ENCODE measurements at places on chromosomes 12 and 14.
A peak's percentile ranks its signal among the peaks of the same experiment; 100 is the strongest.

GRCh38 chr14:24463017-24463883, 20.7 kb upstream of the SDR39U1 start:
- DNase-seq = no peak

DNA sequence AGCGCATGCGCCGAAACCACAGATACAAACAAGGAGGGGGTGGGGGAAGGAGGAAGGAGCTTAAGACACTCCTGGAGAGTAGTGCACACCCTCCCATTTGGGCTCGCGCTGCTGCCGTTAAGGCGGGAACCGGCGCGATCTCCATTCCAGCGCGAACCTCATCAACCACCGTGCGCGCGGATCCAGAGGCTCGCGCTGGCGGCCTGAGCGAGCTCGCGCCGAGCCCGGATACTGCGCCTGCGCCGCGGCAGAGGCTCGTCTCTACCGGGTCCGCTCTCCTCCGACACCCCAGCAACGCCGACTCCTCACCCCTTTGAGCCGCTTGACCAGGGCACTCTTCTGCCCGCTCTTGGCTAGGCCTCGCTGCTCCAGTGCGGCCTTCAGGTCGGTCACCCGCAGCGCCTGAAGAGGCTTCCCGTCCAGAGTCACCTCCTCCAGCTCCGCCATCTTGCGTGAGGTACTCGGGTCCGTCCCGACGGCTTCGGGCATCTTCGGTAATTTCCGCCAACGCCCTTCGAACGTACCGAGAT, at the start of gene ACIN1:
ACIN1 (minus strand) TSS at position 471 of the 530 bp plus-strand sequence; CDS start at position 447, 24 bp downstream.
- peak; percentile 92 for DNase-seq

GRCh38 chr12:6265038-6265405, 45.5 kb upstream of the PLEKHG6 start:
- DNase-seq = no peak

DNA sequence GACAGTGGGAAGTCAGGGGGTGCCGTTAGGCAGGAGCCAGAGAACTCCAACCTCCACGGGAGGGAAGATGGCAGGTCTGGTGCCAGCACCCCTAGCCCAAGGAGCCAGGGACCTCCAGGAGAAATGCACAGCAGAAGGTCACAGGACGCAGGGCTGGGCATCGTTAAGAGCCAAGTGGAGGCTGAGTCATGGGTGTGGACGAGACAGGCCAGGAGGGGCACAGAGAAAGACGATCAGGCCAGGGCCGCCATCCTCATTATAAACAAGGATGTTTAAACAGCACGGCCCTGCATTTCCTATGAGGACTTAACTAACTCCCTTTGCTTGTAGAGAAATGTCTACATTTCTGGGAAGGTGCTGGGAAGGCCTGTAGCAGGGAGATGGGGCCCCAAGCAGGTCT, 77.9 kb upstream of the FZD10 start:
- no peak for DNase-seq

DNA sequence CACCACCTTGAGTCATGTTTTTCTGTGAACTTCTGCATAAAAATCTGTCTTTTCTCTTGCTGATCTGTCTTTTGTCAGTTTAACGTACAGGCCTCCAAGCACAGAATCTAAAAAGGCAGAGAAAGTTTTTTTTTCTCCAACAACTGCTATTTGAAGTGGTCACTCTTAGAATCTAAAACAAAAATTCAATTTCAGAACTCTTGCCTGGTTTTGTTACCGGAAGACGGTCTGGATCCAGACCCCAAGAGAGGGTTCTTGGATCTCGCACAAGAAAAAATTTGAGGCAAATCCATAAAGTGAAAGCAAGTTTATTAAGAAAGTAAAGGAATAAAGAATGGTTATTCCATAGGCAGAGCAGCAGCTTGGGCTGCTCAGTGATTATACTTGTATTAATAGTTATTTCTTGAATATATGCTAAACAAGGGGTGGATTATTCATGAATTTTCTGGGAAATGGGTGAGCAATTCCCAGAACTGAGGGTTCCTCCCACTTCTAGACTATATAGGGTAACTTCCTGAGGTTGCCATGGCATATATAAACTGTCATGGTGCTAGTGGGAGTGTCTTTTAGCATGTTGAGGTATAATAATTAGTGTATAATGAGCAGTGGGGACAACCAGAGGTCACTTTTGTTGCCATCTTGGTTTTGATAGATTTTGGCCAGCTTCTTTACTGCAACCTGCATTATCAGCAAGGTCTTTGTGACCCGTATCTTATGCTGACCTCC, 150.0 kb upstream of the PLEKHA5 start:
- no peak for DNase-seq

- DNase-seq = no peak
Observed at GRCh38 chr14:101071493-101071906, 168.0 kb upstream of the RTL1 start.

GRCh38 chr12:122730215-122731014, at the start of gene HCAR1:
Gene HCAR1, minus strand, starts transcription at chr12:122730844. Its CDS starts 505 bp downstream, at chr12:122730339.
- peak; percentile 25 for DNase-seq

- DNase-seq = peak; percentile 74
Observed at GRCh38 chr12:26298785-26299621, 103.6 kb downstream of the SSPN start.

DNA sequence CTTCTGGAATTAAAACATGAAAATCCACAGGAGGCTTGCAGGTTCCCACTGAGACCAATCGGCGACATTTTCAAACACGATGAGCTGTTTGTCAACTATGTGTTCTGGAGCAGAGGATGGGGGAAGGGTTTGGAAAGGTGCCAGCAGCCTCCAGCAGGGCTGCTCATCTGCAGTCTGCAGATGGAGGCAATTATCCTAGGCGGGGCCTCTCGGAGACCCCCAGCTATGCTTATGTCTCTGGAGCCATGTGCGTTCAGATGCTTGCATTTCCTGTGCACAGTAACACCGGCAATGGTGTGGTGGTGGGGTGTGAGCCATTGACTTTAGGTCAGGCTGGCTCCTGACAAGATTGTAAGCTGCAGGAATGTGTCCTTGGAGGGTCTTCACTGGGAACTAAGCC, 51.7 kb downstream of the RPH3A start:
- peak; percentile 3 for DNase-seq

DNA sequence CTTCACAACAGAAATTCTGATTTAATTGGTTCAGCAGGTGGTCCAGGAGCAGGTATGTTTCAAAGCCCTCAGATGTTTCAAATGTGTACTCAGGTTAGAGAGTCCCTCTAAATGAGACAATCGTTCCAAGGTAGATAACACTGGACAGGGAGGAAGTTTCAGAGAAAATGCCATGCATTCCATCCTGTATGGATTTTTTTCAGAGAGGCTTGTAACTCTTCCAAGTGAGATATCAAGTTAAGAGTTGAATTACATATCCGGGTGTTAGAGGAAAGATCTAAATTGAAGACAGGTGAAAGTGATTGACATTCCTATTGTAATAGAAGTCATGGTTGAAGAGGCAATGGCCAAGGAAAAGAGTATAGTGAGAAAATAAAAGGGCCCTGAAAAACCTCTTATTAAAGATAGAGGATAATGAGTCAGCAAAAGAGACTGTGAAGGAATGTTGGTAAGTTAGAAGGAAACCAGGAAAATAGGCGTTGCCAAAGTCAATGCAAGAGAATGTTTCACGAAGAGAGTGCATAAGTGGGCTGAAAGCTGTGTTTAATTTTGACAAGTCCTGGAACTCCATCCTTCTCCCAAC, 105.8 kb downstream of the BMP4 start:
- DNase-seq = peak; percentile 82

GRCh38 chr12:48973941-48974673, 2.6 kb upstream of the WNT10B start:
- peak; percentile 57 for DNase-seq

All from fibroblast of lung (primary cell).